ENCODE measurements at places on chromosomes 5 and 9.

DNA sequence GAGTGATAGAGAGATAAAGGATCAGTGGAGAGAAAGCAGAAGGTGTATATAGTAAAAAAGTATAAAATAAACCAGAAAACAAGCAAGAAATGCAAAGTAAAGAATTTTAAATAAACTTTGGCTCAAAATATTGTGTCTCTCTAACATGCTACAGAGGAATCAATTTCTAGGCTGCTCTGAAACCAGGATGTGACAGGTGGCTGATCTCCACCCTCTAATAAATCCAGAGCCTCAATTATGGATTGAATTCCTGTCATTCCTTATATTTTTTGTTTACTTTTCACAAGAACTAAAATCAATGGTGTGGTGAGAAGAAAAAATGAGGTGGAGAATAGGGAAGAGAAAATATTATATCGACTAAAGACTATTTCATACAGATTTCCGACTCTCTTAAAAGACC lies 965.1 kb upstream of the SEMA6A start:
- H3K4me3 ChIP-seq = peak overlapping the region; percentile 19
- no peaks in the 10 kb centered on the region for H3K36me3 ChIP-seq
- no peaks in the 10 kb centered on the region for H3K27me3 ChIP-seq
- no peak for DNase-seq

DNA sequence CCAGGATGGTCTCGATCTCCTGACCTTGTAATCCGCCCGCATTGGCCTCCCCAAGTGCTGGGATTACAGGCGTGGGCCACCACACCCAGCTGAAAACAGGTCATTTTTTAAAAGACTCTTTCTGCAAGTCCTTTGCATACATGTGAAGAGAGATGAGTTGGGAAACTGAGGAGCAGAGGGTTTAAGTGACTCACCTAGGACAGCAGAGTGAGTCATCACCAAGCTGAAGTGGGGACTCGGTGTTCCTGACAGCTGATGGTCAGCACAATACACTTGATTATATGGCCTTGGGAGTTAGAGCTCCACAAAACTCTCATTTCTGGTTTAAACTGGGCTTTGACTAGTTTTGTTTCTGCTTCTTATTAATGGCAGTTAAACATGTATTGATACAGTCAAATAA lies 38.1 kb upstream of the SSBP2 start:
- H3K27ac ChIP-seq = no peak overlapping the region
- H3K4me1 ChIP-seq = no peaks in the 10 kb centered on the region
- no peaks in the 10 kb centered on the region for H3K27me3 ChIP-seq
- DNase-seq = no peak
- no peak overlapping the region for H3K4me3 ChIP-seq
- H3K36me3 ChIP-seq = no peaks in the 10 kb centered on the region

GRCh38 chr5:65102371-65102975 lies 333.7 kb downstream of the CWC27 start:
- no peak for DNase-seq
- H3K36me3 ChIP-seq = peaks cover 10% of the 10 kb centered on the region
- H3K27ac ChIP-seq = peak overlapping the region; percentile 71
- H3K4me1 ChIP-seq = no peaks in the 10 kb centered on the region
- no peaks in the 10 kb centered on the region for H3K27me3 ChIP-seq
- H3K4me3 ChIP-seq = peak overlapping the region; percentile 68

DNA sequence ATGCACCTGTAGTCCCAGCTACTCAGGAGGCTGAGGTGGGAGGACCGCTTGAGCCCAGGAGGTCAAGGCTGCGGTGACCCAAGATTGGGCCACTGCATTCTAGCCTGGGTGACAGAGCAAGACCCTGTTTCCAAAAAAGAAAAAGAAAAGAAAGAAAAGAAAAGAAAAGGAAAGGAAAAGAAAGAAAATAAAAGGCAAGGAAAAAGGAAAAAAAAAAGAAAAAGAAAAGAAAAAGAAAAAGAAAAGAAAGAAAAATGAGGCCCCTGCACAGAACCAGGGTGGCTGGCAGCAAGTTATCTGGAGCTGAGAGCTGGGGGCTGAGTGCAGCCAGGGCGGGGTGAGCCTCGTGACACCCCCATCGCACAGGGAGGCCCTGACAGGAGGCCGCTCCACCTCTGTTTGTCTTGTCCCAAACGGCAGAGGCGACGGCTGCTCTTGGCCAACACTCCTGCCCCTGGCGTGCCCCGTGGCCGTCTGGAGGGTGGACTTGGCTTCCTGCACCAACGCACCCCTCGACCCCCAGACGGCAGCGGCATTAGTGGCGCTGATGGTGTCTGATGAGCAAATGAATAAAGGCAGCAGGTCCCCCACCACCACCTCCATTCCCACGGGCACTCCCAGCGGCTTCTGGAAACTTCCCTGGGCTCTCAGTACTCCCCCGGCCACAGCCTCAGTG lies 16.7 kb downstream of the EXD3 start:
- no peaks in the 10 kb centered on the region for H3K27me3 ChIP-seq
- no peak for DNase-seq
- peaks cover 26% of the 10 kb centered on the region for H3K36me3 ChIP-seq
- H3K4me3 ChIP-seq = peak overlapping the region; percentile 38

GRCh38 chr9:92941861-92942260 lies 5.5 kb upstream of the FGD3 start:
- H3K4me1 ChIP-seq = no peaks in the 10 kb centered on the region
- no peak overlapping the region for H3K27ac ChIP-seq
- no peak for DNase-seq
- no peak overlapping the region for H3K4me3 ChIP-seq
- H3K27me3 ChIP-seq = peaks cover 43% of the 10 kb centered on the region

DNA sequence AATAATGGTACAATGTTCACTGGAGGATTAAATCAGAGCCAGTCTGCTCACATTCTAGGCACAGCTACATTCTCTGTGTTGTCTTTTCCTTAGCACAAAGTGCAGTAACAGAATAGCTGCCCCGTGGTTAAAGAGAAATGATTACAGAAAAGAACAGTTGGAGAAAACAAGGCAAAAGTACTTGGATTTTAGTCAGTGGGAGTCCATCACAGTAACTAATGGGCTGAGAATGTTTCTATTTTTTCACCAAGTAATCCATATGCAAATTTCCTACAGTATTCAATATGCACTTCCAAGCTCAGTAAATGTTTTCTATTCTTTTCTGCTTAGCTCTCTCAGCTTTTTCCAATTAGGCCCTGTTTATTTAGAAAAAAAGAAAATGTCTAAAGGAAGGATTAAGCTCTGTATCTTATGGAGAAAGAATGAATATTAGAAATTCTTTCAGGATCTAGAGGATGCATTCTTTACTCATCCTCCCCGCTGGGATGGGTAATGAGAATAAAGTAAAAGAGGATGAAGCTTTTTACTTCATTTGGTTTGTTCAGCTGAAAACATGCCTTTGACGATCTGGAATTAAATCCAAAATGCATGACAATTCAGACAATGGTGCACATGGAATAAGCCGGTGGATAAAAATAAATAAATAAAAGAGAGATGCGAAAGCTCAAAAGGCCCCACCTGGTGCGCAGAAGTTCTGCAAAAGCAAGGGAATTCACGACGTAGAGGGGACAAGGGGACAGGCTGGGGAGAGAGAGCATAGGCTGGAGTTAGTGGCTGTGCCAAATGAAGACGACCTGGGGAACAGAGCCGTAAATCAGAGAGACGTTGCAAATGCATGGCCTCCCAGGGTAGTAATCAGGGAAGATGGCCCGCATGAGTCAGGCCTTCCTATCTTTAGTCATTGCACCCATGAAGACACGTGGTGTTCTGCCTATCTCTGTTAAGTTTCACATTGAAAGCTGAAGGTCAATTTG lies 345.2 kb downstream of the GLIS3 start:
- no peaks in the 10 kb centered on the region for H3K27me3 ChIP-seq
- no peak for DNase-seq
- no peak overlapping the region for H3K4me3 ChIP-seq
- H3K36me3 ChIP-seq = peaks cover 3% of the 10 kb centered on the region
- no peaks in the 10 kb centered on the region for H3K4me1 ChIP-seq
- no peak overlapping the region for H3K27ac ChIP-seq

GRCh38 chr9:101375546-101375945 lies 9.3 kb downstream of the BAAT start:
- H3K4me3 ChIP-seq = no peak overlapping the region
- no peak for DNase-seq
- H3K27ac ChIP-seq = no peak overlapping the region
- H3K27me3 ChIP-seq = no peaks in the 10 kb centered on the region
- peaks cover 22% of the 10 kb centered on the region for H3K4me1 ChIP-seq

DNA sequence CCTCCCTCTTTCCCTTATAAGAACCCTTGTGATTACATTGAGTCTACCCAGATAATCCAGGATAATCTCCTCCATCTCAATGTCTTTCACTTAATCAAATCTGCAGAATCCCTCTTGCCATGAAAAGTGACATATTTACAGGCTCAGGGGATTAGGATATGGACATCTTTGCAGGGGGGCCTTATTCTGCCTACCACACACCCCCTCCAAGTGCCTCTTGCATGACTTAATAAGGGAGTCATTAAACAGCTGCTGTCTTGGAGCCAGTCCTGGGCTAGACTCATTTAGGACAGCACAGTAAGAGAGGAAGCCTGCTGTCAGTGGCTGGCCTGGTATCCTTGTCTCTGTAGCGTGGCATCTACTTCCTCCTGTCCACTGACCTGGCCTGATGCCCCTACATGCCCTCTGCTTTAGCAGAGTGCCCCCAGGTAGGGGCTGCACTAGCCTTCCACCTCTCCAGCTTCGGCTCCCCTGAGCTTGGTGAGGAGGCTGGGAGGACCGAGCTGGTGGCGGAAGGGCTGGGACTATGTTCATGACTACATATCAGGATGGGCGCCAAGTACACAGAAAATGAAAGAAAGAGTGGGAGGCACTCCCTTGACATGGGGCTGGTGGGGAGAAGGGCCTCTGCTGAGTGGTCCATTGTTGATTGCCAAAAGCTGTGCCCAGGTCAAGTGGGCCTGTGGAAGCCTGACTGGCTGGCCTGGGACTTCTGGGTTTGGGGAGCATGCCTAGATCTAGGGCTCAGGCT lies 17.2 kb downstream of the ENHO start:
- no peaks in the 10 kb centered on the region for H3K36me3 ChIP-seq
- H3K4me1 ChIP-seq = no peaks in the 10 kb centered on the region
- H3K4me3 ChIP-seq = no peak overlapping the region

DNA sequence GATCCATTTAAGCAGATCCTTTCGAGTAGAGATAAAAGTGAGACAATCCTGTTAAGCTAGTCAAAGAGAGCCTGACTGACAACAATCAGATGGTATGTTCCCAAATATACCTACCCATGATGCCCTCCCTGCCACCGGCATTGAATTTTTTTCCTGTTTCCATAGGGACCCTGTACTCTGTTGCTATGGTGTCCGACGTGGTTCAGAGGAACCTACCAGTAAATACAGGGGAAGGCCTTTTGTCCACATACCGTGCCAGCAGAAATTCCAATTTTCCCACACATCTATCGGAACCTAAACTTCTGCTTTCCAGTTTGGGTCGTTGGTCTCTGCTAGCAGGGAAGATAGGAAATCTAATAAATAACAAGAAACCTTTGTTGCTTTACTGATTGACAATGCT lies 64.7 kb downstream of the MEGF10 start:
- DNase-seq = no peak
- no peak overlapping the region for H3K4me3 ChIP-seq
- no peaks in the 10 kb centered on the region for H3K4me1 ChIP-seq
- no peaks in the 10 kb centered on the region for H3K36me3 ChIP-seq
- no peaks in the 10 kb centered on the region for H3K27me3 ChIP-seq
- no peak overlapping the region for H3K27ac ChIP-seq

GRCh38 chr5:151078490-151079262 lies 2.2 kb downstream of the TNIP1 start:
- H3K27ac ChIP-seq = peak overlapping the region; percentile 73
- H3K4me1 ChIP-seq = peaks cover 81% of the 10 kb centered on the region
- peaks cover 97% of the 10 kb centered on the region for H3K36me3 ChIP-seq

- H3K4me3 ChIP-seq = peak overlapping the region; percentile 93
- peaks cover 79% of the 10 kb centered on the region for H3K27me3 ChIP-seq
- H3K27ac ChIP-seq = no peak overlapping the region
- H3K4me1 ChIP-seq = peaks cover 19% of the 10 kb centered on the region
Observed at GRCh38 chr5:90557871-90558270, 726 bp upstream of the ADGRV1 start.

- H3K27ac ChIP-seq = no peak overlapping the region
- H3K36me3 ChIP-seq = no peaks in the 10 kb centered on the region
- no peaks in the 10 kb centered on the region for H3K27me3 ChIP-seq
- DNase-seq = no peak
Observed at GRCh38 chr5:105730982-105731381, 1939.8 kb downstream of the EFNA5 start.

DNA sequence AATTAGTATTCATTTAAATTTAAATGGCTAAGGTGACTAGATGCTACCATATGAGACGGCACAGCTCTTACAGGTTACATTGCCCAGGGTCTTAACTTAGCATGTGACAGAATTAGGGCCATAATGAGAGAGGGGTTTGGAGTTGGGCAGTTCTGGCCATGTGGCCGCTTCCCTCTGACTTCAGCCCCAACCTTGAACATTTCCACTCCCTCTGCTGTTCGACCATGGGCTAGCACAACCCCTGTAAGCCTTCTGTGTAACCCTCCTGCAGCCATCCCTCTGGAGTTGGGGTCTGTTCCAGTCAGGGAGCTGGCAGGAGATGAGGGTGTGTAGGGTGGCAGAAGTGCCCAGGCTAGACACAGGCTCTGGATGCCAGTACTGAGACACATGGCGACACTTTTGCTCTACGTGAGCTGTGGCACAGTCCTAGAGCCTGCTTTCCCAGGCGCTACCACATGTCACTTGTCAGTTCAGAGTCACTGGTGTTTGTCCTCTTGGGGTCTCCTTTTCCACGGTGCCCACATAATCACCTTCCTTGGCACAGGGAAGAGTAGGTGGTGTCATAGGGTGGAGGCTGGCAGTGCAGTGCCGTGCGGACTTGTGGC lies 128.7 kb upstream of the PITX1 start:
- H3K36me3 ChIP-seq = no peaks in the 10 kb centered on the region
- H3K27me3 ChIP-seq = peaks cover 79% of the 10 kb centered on the region
- H3K27ac ChIP-seq = no peak overlapping the region

DNA sequence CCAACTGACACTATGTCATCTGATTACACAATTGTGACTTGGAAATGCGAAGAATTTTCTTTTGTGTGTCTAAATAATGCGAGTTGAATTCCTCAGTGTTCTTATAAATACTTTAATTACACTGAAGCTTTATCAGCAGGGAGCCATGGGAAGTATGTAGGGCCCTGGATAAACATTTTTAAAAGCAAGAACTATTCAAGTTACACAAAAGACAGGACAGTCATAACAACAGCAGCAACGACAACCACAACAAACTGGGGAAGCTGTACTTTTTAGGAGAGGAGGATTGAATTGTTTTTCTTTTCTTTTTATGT lies 250.3 kb upstream of the ZNF608 start:
- H3K27me3 ChIP-seq = no peaks in the 10 kb centered on the region
- peak overlapping the region; percentile 36 for H3K27ac ChIP-seq
- no peaks in the 10 kb centered on the region for H3K36me3 ChIP-seq
- H3K4me1 ChIP-seq = peaks cover 27% of the 10 kb centered on the region
- H3K4me3 ChIP-seq = no peak overlapping the region
- no peak for DNase-seq

- no peak overlapping the region for H3K4me3 ChIP-seq
- no peaks in the 10 kb centered on the region for H3K27me3 ChIP-seq
- DNase-seq = no peak
- H3K27ac ChIP-seq = no peak overlapping the region
- no peaks in the 10 kb centered on the region for H3K4me1 ChIP-seq
Observed at GRCh38 chr5:158234323-158235158, 375.6 kb upstream of the CLINT1 start.
